Suprapubic skin (tissue), 4 donors: ENCODE measurements at places on chromosomes 12 and 14. TPM values are rescaled to one million over a fixed set of nuclear protein-coding genes. Genes with fewer than 3 reads are reported as not detected.

The ACOT4 gene
- total RNA-seq: 1.0 TPM

The PEX5 gene
- 41.1 TPM for total RNA-seq

The ADAMTS20 gene
- total RNA-seq: not detected

The CLEC4D gene
- total RNA-seq: not detected

The FAM90A1 gene
- total RNA-seq: not detected

The CAPS2 gene
- total RNA-seq: 5.2 TPM

The PRIM1 gene
- 11.1 TPM for total RNA-seq

The TAS2R50 gene
- total RNA-seq: not detected

The FOXN4 gene
- total RNA-seq: not detected

The BICDL1 gene
- total RNA-seq: 129 TPM

The PDE3A gene
- 0.79 TPM for total RNA-seq

The LHX5 gene
- not detected for total RNA-seq

The RHEBL1 gene
- 3.6 TPM for total RNA-seq

The ACACB gene
- total RNA-seq: 90.8 TPM

The TAS2R9 gene
- total RNA-seq: not detected

The CALM1 gene
- total RNA-seq: 369 TPM

The OLR1 gene
- not detected for total RNA-seq

The ATXN2 gene
- 23.3 TPM for total RNA-seq

The TTC6 gene
- 9.5 TPM for total RNA-seq

The ABCC9 gene
- 8.0 TPM for total RNA-seq

The SMCO3 gene
- not detected for total RNA-seq

The STAB2 gene
- total RNA-seq: not detected
